ENCODE measurements at places on chromosomes 11 and 22.

DNA sequence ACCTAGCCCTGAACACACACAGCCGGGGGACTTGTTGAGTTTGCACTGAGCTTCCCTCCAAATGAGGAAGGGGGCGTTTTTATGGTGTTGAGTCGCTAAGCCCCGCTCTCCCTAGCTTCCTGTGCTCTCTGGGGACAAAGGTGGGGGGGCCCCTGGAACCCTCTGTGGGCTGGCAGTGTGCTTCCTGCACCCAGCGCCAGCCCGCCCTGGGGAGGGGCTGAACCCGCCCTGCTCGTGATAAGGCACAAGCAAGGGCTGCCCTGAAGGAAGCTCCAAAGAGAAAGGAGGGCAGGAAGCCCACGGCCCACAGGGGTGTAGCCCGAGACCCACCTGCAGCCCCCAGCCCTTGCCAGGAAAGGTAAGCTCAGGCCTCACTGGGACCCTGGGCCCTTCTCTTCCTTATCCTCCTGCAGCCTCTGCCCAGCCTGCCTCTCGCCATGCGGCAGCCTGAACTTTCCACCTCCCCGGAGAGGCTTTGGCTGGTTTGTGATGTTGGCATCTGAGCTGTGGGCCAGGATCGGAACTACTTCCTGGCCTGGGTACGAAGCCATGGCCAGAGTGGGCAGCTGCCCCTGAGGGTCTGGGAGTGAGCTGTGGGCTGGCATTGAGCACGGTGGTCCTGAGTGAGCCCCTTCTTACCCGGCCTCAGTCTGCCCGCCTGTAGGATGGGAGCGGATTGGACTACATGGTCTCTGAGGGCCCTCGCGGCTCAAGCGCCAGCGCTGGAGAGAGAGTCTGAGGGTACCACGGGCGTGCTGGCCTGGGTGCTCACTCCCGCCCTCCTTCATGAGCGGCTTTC is at the start of gene FERMT3:
Gene FERMT3, plus strand, starts transcription at position 265 of the 799 bp plus-strand sequence. CDS start 644 bp downstream, outside the sequence.
- DNase-seq: peak; percentile 87

- no peak for DNase-seq
Measured at GRCh38 chr11:73343076-73343873, 32.9 kb upstream of the RELT start.

- DNase-seq: no peak
Measured at GRCh38 chr11:954392-955153, 28.9 kb downstream of the AP2A2 start.

- DNase-seq: no peak
Measured at GRCh38 chr11:19725379-19726079, 12.9 kb downstream of the NAV2 start.

DNA sequence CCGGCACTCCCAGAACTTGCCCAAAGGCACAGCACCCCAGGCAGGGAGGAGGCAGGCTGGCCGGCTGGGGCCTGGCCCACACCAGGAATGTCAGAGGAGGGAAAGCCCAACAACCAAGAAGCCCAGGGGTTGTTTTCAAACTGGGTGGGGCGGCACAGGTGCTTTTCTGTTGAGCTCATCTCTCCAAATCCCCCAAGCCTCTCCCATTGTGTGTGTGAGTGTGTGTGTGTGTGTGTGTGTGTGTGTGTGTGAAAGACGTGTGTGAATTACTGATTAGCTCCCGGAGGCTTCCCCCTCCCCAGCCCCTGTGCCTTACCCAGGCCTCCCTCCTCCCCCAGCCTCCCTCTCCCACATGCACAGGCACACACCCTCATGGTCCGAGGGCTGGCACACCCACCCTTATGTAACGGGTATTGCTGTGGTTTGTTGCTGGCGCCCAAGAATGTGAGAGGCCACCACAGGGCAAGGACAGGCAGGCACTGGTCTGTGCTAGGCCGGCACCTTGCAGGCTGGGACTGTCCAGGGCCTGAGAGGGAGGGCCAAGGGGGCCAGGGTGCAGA is 15.9 kb downstream of the TRIM29 start:
- no peak for DNase-seq

GRCh38 chr11:11568651-11569229 is 53.1 kb downstream of the GALNT18 start:
- DNase-seq: no peak

GRCh38 chr22:43391306-43391705 is 20.5 kb upstream of the MPPED1 start:
- DNase-seq: no peak

- peak; percentile 71 for DNase-seq
Measured at GRCh38 chr11:65576867-65577755, 1.3 kb downstream of the EHBP1L1 start.

DNA sequence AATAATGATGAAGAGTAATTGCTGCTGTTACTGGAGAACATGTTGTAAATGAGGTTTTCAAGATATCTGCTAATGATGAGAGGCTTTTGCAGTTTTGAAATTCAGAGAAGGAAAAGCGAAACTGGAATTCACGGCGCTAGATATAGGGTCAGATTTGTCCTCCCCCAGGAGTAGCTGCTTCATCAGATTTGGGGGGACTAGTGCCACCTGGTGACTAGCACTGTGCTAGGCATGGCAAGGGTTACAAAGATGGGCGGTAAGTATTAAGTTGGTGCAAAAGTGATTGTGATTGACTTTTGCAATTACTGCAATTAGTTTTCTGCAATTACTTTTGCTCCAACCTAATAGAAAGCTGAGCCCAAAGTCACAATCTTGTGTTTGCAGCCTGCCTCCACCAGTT is 879.9 kb upstream of the TENM4 start:
- no peak for DNase-seq

DNA sequence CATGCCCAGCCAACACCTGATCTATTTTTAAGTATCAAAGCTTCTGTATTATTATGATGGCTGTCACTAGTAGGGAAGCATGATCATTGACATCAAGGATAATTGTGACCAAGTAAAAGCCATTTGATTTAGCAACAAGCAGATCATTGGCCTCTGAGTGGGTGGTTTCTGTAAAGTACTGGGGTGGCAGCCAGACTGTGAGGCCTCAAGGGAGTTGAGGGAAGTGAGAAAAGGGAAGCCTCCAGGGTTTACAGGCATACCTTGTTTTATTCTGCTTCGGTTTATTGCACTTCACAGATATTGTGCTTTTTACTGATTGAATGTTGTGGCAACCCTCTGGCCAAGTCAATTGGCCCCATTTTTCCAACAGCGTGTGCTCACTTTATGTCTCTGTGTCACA is 60.1 kb downstream of the PRR5L start:
- DNase-seq: peak; percentile 40

GRCh38 chr11:57639321-57640067 is 10.2 kb downstream of the YPEL4 start:
- peak; percentile 99 for DNase-seq

DNA sequence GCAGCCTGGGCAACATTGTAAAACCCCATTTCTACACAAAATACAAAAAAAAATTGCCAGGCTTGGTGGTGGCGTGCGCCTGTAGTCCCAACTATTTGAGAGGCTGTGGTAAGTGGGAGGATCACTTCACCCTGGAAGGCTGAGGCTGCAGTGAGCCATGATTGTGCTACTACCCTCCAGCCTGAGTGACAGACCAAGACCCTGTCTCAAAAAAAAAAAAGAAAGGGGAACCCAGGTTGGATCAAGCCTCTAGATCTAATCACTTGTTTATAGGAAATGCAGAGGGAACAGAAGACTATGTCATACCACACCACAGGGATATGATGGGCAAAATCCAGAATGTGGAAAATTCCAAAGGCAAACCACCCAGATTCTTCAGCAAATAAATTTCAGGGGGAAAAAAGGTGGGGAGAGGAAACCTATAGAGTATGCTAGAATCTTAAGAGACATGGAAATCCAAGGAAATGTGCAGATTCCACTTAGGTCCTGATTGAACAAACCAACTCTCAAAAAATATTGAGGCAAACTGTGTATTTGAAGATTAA is 16.5 kb upstream of the MALAT1 start:
- no peak for DNase-seq

GRCh38 chr11:65448418-65449105 is 26.0 kb downstream of the NEAT1 start:
- DNase-seq: no peak

DNA sequence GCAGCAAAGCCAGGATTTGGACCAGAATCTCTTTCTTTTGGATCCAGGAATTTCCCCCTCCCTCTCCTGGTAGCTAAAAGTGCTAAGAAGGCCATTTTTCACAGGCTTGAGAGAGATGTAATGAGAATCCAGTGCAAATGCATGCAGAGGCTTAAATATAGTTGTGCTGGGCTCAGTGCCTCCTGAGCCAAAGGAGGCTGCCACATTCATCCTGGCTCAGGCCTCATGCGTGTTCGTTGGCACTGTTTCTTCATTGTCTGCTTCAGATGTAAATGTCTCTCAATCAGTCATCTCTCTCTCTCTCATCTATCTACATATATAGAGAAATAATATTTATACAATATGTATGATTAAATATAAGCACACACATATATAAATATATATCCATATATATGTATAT is 83.6 kb downstream of the INSC start:
- no peak for DNase-seq

DNA sequence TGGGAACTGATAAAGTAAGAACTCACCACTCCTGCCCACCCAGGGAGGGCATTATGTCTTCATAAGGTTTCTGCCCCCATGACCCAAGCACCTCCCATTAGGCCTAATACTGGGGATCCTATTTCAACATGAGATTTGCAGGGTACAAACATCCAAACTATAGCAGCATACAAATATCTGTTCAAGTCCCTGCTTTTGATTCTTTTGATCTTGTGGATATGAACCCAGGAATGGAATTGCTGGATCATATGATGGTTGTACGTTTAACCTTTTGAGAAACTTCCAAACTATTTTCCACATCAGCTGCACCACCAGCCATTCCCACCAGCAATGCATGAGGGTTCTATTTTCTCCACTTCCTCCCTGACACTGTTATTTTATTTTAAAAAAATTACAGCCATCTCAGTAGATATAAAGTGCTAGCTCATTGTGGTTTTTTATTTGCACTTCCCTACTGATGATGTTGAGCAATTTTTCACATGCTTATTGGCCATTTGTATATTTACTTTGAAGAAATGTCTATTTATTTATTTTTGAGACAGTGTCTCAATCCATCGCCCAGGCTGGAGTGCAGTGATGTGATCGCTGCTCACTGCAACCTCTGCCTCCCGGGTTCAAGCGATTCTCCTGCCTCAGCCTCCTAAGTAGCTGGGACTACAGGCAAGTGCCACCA is 7.1 kb upstream of the ATG16L2 start:
- DNase-seq: peak; percentile 13

DNA sequence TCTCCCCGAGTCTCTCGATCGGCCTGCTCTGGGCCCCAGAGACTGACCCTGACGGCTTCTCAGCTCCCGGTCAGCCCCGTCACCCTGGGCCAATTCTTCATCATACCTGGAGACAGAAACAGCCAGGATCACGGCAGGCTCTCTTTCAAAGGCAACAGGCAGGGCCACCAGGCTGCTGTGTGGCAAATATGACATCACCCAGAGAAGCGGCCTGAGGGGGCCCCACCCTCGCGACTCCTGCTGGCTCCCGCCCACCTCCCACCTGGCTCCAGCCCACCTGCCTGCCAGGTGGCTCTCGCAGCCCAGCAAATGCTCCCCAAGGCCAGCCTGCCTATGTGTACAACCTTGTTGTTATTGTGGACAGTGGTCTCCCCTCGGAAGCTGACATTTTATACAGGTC is 24.9 kb upstream of the PACSIN2 start:
- DNase-seq: no peak

DNA sequence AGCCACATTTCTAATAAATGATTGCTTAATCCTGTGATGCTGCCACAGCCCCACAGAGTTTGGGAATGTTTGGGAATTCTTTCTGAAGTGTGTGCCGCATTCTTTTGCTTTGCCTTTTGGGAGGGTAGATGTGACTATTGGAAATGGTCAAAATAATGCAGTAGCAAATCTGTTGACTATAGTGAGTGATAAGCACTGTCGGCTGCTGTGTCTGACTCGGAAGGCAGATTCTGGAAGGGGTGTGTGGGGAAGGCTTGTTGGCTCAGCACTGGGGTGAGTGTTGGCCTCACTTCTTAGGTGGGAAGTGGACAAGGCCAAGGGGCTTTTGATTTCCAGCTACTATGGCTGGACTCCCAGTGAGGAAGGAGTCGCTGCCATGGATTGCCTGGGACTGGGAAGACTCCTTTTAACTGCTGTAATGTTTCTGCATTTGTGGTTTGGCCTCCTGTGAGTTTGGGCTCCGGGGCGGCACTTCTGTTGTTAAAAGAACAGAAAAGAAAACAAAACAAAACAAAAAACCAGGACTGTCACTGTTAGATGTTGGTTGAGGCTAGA is 20.1 kb downstream of the ZBTB16 start:
- no peak for DNase-seq

- no peak for DNase-seq
Measured at GRCh38 chr22:23565915-23566704, 14.0 kb downstream of the IGLL1 start.

DNA sequence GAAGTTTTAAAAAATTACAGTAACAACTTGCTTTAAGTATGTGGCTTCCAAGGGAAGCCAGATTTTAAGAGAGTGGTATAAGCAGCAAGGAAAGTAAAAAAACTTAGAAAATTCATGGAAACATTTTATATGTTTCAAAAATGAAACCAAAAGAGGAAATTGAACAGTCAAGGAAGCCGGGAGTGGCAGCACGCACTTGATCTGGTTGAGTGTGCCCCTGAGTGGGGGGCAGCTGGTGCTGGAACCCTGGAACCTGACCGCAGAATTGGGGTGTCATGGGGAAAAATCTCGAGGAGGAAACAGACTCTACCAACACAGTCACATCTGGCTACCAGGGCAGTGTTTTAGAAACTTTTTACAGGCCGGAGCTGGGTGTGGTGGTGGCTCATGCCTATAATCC is 14.0 kb downstream of the MICALL1 start:
- DNase-seq: no peak

- no peak for DNase-seq
Measured at GRCh38 chr11:16097543-16097942, 258.8 kb downstream of the SOX6 start.

- DNase-seq: no peak
Measured at GRCh38 chr11:31926816-31927528, 115.8 kb upstream of the PAX6 start.

GRCh38 chr11:129852125-129852740 is 36.6 kb downstream of the TMEM45B start:
- no peak for DNase-seq

DNA sequence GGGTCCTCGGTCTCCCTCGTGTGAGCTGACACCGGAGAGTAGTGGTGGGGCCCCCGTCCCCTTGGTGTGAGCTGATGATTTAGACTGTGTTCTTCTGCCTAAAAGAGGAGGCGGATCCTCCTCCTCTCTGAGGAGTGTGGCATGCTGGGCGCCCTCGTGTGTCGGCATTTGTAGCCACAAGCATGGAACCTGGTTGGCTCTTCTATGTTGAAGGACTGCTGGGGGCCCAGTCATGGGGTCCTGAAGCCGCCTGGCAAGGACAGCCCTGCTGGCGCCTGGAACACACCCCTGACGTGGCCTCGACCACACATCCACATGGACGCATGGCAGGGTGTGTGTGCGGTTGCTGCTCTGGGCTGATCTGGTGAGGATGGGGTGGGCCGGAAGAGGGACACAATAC is 50.2 kb downstream of the AP2A2 start:
- peak; percentile 29 for DNase-seq

GRCh38 chr11:68974421-68975194 is 6.2 kb downstream of the MRGPRD start:
- DNase-seq: no peak

DNA sequence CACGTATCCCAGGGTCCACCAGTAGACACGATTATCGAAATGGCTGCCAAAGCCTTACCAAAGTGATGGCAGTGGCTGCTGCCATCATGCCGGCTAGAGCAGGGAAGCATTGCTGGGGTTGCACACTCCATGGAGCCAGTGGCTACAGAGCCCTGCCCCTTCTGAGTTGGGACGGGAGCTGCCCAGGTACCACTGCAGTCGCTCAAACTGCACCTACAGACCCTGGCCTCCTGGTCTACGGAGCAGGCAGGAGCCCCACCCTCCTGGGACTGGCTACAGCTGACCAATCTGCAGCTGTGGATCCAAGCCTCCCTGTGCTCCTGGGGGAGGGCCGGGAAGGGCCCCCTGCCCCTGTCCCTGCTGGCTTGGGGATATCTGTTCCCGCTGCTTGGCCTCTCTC is 111.4 kb downstream of the ATG16L2 start:
- no peak for DNase-seq
